ENCODE measurements at places on chromosomes 6 and 20.

DNA sequence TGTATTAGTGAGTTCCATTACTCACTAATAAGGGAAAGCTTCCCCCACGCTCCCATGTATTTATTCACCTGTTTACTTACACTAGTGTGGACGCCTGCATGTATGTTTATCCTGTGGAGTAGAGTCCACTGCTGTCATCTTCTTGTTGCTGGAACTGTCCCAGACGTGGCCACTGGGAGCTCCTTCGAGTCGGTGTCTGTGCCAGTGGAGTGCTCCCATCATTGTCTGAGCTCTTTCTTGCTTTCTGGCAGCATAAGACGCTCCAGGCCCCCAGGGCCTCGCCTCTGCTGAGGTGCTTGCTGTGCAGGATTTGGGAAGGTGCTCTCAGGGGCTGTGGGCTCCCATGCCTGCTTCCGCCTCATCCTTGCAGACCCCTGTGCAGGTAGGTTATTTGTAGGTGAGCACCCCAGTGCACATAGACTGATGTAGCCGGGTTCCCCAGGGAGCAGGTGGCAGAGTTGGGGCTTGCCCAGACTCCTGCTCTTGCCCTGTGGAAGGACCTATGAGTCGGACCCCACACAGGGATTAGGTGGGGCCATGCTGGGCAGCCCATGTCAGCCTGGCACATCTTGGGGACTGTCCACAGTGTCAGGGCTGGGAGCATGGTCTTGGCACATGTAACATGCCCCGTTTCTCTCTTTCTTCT lies 16.6 kb downstream of the PHACTR3 start:
- no peak for DNase-seq

GRCh38 chr20:37869334-37869861 lies 33.5 kb upstream of the VSTM2L start:
- no peak for DNase-seq

GRCh38 chr20:25686081-25687067 lies 10.3 kb downstream of the ZNF337 start:
- DNase-seq, result no peak

DNA sequence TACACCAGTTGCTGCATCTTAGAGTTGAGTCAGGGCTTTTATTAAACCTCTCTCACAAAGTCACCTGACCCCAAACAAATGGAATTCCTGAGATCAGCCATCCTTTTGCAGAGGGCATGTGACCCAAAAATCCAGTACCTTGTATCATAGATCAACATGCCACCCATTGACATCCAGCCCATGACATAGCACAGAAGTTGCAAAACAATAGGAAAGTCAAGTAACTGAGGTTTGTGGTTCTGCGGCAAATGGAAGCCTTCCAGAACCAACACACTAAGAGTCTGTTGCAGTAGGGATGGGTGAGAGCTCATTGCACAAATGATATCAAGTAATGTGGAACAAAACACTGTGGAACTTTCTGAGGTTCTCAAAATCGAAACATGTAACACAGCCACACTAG lies 111.2 kb downstream of the PDE7B start:
- DNase-seq, result no peak

GRCh38 chr6:13065581-13065980 lies 262.8 kb downstream of the TBC1D7 start:
- no peak for DNase-seq

DNA sequence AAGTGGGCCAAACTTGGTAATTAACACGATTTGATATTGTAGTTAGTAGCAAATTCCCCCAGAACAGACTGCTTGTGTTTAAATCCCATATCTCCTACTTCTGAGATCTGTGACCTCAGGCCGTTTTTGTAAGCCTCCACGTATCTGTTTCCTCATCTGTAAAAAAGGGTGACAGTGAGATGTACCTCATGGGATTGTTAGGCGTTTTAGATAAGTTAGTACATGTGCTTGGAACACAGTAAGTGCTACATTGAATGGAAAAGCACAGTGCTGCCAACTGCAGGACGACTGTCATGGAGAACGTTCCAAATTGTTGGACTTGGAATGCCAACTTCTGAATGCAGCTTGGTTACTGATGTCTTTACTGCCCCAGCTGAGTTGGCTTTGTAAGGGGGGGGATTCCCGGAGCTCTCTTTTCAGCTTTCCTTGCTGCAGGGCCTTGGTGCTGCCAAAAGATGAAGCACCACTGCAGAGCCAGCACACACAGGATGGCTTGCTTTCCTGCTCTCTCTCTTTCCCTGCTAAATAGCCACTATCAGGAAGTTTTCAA lies 108.6 kb downstream of the OPN5 start:
- no peak for DNase-seq

DNA sequence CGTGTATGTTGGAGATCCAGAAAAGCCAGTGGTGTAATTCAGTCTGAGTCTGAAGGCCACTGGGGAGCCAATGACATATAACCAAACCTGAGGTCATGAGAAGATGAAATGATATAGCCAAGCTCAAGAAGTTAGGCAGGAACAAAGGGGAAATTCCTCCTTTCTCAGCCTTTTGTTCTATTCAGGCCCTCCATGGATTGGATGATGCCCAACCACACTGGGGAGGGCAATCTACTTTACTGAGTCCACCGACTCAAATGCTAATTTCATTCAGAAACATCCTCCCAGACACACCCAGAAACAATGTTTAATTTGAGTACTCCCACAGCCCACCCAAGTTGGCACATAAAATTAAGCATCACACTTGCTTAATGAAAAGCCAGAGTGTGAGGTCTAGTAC lies 183.6 kb downstream of the GJA1 start:
- no peak for DNase-seq

- DNase-seq, result no peak
Observed at GRCh38 chr6:109445382-109445781, 4.9 kb downstream of the SMPD2 start.

DNA sequence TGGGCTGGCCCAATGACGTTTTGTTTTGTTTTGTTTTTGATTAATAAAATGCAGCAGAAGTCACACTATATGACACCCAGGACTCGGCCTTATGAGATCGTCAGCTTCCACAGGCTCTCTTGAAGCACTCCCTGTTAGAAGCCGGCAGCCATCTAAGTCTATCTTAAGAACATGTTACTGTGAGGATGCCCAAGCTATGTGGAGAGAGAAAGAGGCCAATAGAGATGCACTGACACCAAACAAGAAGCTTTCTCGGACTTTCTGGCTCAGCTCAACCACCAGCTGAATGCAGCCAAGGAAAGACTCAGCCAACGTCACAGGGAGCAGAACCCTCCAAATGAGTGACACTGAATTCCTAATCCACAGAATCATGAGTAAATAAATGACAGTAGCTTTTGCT lies 14.0 kb downstream of the SGK1 start:
- no peak for DNase-seq

DNA sequence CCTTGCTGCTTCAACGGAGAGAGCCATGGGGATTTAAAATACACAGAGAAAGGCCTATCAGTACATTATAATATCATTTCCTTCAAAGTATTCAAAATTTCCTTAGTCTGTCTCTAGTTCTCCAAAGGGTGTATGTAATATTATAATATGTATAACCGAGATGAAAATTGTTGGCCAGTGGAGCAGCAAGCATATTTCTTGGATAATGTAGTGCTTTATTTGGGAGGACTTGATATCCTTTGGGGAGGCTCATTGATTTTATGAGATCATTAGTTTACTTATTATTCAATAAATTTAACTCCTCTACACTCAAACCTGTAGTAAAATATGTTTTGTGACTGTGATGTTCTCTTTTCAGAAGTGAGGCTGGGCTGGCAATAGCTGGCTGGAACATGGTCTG lies 802.9 kb upstream of the FLRT3 start:
- no peak for DNase-seq

- no peak for DNase-seq
Observed at GRCh38 chr6:71496722-71497033, 208.1 kb downstream of the OGFRL1 start.

DNA sequence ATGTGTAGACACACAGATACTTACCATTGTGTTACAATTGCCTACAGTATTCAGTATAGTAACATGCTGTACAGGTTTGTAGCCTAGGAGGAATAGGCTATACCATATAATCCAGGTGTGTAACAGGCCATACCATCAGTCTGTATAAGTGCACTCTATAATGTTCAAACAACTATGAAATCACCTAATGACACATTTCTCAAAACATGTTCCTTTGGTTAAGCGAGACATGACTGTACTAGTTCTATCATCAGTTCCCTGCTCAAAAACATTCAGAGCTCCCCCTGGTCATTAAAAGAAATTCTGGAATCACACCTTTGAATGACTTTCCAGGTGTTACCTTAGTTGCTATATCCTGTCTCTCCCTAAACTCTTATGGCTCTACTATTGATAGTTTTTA lies 70.4 kb upstream of the SLC2A12 start:
- DNase-seq, result no peak

All from stimulated activated CD4-positive, alpha-beta T cell treated with anti-CD3 and anti-CD28 coated beads, TNF-alpha, amount 100 ng/mL, for 1 hour (primary cell).